ENCODE measurements at places on chromosomes 3 and 15. TPM values are rescaled to one million over a fixed set of nuclear protein-coding genes. Genes with fewer than 3 reads are reported as not detected.

GRCh38 chr15:59307165-59307537, 65.5 kb downstream of the MYO1E start:
- DNase-seq = no peak

Gene HRH1
- 6.1 TPM for polyA plus RNA-seq

Gene GREM1
- polyA plus RNA-seq = 2,694 TPM

Gene TCTA
- 57.2 TPM for polyA plus RNA-seq

Gene FSIP1
- polyA plus RNA-seq = 0.65 TPM

Gene SLC15A2
- polyA plus RNA-seq = 0.11 TPM
